ENCODE measurements at places on chromosomes 6 and 20. TPM values are rescaled to one million over a fixed set of nuclear protein-coding genes. Genes with fewer than 3 reads are reported as not detected.
A peak's percentile ranks its signal among the peaks of the same experiment; 100 is the strongest.

HTR1E gene
- not detected for total RNA-seq

DNA sequence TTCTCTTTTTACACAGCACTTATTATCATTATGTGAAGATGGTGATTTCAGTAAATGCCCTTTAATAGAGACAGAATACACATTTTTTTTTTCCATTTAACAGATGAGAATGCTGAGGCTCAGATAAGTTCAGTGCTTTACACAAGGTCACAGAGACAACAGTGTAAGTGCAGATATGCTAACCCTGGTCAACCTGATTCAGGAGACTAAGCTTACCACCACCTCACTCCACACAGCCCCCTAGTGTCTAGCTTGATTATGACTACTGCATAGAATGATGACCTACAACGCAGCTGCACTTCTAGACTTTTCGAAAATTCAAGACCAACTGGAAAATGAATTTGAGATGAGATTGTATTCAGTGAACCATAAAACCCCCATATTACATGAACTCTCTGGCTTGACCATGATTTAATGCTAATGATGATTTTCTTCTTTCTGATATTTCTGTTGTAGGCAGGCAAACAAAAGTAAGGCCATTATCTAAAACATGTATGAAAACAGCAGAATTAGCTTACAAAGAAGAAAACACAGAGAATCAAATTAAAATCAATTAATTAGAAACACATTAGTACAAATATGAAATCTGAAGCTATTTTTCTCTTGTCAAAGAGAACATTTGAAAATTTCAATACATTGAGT, 212.1 kb upstream of the PHACTR1 start:
- DNase-seq: no peak

SLC16A10 gene
- 1.3 TPM for total RNA-seq

- no peak for DNase-seq
Measured at GRCh38 chr6:158029668-158030230, 48.1 kb downstream of the SYNJ2 start.

DNA sequence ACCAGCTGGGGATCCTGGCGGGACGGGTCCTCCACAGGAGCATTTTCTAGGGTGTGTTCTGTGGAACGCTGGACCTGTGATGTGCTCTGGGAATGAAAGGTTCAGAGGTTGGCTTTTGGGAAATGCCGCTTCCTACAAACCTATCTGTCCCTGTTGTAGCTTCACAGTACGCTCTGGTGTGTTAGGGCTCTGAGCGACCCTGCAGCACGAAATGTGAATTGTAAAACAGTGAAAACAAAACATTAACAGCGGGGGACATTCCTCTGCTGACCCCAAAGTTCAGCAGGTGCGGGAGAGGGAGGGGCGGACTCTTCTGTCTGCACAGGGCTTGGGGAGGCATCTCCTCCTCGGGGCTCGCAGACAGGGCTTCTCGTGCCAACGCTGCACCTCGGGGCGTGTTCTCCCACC, 155.9 kb downstream of the NRN1 start:
- DNase-seq: no peak

DNA sequence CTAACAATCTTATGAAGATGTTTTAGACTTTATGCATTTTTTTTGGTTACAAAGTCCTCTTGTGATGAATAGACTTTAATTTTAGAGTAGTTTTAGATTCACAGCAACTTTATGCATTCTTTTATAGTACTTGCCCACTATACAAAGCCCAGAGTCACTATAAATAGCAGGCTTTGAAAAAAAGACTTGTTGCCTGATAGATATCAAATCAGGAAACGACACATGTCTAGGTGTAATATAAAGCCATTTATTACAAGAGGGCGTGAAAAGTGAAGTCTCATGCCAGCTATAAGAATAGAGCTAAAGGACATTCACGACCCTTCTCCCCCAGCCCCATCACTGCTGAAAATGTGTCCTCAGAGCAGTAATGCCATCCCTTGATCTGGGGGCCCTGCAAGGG, 78.0 kb upstream of the MRPS10 start:
- no peak for DNase-seq

CCN6 gene
- not detected for total RNA-seq

GRCh38 chr20:40276301-40276700, 412.7 kb downstream of the MAFB start:
- no peak for DNase-seq

DNA sequence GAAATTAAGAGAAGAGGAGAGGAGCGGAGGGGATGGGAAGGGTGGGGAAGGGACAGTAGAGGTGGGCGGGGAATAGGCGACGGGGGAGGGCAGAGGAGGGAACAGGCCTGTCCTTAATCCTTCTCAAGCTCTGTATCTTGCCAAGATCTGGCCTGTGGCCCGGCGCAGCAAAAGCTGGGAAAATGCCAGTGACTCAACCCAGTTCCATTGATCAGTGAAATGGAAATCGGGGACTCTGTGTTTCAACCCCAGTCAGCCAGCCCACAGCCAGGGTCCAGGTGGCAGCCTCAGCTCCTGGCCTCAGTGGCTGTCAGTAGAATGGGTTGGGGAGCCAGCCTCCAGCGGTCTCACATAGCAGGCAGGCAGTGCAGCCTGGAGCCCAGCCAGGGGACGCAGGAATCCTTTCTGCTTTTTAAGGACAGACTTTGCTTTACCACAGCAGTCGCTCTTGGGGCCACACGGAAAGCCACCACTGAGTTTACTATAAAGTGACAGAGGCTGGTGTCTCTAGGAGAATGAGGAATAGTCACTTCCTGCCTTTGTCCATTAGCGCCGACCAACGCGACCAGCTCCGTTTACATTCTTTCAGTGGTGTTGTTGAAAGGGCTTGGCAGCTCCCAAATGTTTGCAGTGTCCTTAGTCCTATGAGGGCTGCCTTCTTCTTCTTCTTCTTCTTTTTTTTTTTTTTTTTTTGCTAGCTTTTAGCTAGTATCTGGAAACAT, 128.0 kb downstream of the RIN2 start:
- peak; percentile 54 for DNase-seq

- no peak for DNase-seq
Measured at GRCh38 chr20:48120120-48120519, 334.8 kb upstream of the SULF2 start.

PPP1R3D gene
- total RNA-seq: 8.2 TPM

GRCh38 chr6:17490724-17491123, 97.3 kb downstream of the CAP2 start:
- no peak for DNase-seq

DNA sequence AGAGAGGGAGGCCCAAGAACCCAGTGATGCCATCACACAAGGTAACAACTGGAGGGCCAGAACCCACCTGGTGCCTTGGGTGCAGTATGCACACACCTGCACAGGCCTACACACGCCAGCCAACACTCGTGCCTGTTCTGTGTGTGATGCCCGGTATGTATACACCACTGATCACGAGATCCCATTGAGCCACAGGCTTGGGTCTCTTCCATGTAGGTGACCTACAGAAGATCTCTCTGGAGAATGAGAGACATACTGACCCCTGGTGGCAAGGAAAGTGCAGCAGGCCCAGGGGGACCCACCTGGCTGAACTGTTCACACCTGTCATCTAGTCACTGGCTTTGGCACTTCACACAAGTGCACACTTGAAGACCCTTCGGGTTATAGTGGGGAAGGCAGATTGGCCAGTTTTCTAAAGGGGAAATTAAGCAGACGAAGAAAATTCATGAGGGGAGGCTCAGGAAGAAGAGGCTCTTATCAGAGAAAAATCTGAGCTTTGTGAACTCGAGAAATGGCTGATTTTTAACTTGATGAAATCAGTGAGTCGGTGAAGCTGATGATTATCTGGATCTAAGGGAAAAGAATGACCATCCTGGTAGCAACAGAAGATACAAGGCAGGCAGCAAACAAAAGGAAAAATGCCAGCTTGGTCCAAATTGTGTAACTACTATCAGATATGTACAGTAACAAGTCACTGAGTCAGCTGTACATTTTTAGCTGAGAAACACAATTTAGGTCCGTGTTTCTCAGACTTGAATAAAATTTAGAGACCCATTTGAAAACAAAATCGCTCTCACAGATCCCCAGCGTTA, 69.1 kb upstream of the PBOV1 start:
- peak; percentile 61 for DNase-seq

GRM4 gene
- total RNA-seq: not detected

WFDC5 gene
- not detected for total RNA-seq

- peak; percentile 61 for DNase-seq
Measured at GRCh38 chr6:148263010-148263409, 79.6 kb upstream of the SASH1 start.

DNA sequence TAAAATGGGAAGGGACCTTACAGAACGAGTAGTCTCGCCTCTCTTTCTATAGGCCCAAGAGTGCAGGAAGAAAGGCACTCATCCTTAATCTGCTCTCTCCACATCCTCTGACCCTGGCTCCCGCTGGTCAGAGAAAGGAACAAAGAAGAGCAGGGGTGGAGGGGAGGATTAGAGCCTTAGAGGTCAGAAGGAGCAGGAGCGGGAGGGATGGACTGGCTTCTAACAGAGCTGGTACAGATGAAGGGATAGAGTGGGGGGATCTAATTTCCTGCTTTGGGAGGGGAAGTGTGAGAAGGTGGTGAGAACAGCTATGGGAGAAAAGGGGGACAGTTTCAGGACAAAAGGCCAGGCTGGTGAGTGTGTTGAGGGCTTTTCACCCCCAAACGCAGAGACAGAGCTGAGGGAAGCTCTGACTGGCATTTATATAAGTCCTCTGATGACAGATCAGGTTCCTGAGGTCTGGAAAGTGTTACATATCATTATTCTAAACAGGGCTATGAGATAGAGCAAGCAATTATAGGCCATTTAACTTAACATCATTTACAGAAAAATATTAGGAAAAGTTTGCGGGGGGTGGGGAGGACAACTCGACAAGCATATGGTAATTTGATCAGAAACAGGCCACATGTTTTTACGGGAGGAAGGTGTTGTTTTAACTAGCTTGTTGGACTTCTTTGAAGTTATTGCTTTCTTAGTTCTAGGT, 111.1 kb downstream of the FOXC1 start:
- no peak for DNase-seq

DNA sequence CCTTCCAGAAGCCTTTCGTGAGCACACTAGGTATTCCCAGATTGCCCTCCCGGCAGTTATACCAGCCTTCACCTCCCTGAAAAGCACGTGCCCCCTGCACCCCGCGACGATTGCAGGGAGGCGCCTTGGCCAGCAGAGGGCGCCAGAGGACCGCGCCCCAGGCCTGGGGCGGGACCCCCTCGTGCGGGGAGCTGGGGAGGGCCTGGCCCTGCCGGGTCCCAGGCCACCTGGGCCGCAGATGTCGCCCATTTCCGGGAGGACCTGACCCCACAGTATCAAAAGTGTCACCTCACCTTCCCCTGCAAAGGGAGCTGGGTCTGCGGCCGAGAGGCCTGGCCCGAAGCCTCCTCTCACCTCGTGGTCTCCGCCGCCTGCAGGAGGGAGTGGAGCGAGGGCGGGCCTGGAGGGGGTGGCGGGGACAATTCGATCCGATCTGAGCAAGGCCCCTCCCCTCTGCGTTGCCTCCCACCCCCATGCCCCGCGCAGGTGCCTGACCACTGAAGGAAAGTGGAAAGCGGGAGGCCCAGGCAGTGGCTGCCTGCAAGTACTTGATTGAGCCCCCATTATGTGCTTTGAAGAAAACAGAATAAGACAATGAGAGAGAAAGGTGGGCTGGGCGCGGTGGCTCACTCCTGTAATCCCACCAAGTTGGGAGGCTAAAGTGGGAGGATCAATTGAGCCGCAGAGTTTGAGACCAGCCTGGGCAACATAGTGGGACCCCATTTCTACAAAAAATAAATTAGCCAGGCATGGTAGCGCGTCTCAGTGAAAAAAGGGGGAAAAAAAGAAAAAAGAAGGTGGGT, 3.5 kb upstream of the SNAI1 start:
- no peak for DNase-seq

GRCh38 chr6:28758818-28759235, 165.0 kb downstream of the TRIM27 start:
- DNase-seq: no peak

NAPB gene
- total RNA-seq: 20.1 TPM

- DNase-seq: no peak
Measured at GRCh38 chr6:14690120-14691056, 555.5 kb upstream of the JARID2 start.

DNA sequence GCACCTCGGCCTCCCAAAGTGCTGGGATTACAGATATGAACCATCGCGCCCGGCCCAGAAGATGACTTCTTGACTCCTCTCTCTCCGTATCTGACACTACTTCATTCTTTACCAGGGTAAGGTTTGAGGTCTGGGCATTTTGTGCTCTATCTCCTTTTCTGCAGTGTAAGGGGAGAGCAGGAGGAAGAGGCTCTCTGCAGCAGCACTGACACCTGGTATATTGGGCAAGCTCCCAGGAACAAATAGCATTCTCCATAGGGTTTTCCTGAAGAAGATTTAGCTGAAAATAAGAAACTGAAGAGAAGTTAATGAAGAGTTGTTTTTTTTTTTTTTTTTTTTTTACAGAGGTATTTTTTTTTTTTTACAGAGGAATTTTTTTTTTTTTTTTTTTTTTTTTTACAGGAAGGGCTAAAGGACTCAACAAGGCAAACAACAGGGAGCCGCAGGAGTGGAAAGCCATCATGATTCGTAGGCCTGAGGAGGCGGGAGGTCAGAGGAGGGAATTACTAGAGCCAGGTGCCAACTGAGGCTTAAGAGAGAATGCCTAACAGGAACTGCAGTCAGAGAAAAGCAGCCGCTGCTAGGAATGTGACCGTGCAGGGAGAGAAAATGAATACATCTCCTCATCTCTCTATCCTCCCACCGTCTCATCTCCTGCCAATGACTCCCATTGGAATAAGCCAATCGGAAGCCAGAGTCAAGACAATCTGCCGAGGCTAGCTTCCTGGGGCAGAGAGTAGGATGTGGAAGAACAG, 34.7 kb upstream of the ADGRF4 start:
- DNase-seq: no peak

DNA sequence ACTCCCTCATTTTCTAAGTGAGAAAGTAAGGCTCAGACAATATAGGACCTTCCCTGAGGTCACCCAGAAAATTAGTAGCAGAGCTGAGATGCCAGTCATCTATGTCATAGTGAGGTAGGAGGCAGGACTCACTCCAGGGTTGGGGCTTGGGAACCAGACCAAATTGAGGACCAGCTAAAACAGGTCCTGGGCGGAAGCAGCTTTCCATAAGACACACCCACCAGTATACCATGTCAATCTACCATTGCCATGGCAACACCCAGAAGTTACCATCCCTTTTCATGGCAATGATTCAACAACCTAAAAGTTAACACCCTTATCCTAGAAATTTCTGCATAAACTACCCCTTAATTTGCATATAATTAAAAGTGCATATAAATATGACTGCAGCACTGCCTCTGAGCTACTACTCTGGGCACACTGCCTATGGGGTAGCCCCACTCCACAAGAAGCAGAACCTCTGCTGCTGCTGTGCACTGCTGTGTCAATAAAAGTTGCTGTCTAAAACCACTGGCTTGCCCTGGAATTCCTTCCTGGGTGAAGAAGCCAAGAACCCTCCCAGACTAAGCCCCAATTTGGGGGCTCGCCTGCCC, 30.3 kb upstream of the OCSTAMP start:
- DNase-seq: no peak

DNA sequence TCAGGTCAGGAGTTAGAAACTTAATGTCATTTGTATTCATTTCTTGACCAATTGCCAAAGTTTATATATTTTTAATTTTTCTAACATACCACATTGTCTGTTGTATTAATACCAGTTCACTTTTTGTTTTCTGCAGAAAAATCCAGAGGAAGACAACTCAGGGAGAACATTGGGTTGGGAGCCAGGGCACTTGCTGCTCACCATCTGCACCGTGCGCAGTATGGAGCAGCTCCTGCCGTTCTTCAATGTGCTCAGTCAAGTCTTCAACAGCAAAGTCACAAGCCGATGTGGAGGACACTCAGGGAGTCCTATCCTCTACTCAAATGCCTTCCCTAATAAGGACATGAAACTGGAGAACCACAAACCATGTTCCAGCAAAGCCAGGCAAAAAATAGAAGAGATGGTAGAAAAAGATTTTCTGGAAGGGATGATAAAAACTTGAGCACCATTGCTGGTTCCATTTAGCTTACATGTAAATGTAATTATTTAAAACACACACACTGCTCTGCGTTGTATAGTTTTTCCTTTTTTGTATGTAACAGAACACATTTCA, 25.3 kb downstream of the PGM3 start:
- DNase-seq: no peak

Data from breast epithelium (tissue), 4 donors.